ENCODE measurements at places on chromosomes 4 and X. TPM values are rescaled to one million over a fixed set of nuclear protein-coding genes. Genes with fewer than 3 reads are reported as not detected.

Gene NUP62CL
- 0.90 TPM for polyA plus RNA-seq

Gene HSFX1
- 2.6 TPM for polyA plus RNA-seq

Gene ZNF711
- 30.0 TPM for polyA plus RNA-seq

Gene RNF175
- polyA plus RNA-seq = 0.15 TPM

Gene H2BW2
- polyA plus RNA-seq = 0.40 TPM
